AG10803 (cell line): ENCODE measurements at places on chromosomes 5 and 9.

DNA sequence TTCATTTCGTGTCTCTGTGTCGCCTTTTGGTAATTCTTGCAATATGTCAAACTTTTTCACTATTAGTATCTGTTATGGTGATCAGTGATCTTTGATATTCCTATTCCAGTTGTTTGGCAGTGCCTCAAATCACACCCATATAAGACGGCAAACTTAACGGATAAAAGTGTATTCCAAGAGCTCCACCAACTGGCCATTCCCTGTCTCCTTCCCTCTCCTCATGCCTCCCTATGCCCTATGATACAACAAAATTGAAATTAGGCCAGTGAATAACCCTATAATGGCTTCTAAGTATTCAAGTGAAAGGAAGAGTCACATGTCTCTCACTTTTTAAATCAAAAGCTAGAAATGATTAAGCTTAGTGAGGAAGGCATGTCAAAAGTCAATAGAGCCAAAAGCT is 74.8 kb downstream of the CDK5RAP2 start:
- peak; percentile 22 for DNase-seq

GRCh38 chr5:121976979-121977378 is 15.2 kb downstream of the SRFBP1 start:
- DNase-seq: peak; percentile 55

DNA sequence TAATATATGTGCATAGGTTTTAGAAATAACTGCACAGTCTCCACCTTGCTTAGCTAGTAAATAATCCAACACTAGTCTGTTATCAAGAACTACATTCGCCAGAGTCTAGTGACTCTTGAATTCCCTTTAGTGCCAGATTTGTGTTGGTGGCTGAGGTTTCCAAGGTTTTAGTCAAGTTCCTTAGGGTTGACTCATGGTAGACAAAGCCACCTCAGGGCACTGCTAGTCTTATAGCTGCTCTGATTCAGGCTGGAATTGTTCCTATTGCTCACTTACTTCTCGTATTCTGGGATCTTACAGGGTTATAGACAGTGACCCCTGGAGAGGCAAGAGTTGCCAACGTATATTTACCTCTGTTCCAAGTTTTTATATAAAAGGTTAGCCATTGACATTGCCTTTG is 1369.8 kb upstream of the CDH9 start:
- peak; percentile 0 for DNase-seq

GRCh38 chr9:34505370-34506120 is 17.2 kb downstream of the ENHO start:
- peak; percentile 11 for DNase-seq

GRCh38 chr9:122456123-122456522 is 21.6 kb downstream of the OR1J1 start:
- DNase-seq: no peak

DNA sequence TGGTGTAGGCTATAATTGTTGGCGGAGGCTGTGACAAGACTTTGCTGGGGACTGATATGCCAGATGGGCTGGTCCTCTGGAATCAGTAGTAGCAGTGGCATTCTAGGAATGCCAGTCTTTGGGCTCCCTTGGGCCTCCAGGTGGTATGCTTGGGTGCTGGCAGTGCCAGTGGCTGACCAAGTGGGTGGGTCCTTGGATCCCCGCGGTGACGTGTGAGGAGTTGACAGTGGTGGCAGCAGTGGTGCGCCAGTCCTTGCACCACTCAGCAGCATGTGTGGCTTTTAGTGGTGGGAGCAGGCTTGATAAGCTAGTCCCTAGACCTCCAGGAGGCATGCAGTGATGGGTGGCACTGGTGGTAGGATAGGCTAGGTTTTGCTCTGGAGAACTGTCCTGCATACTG is 63.9 kb downstream of the UNC13B start:
- DNase-seq: no peak

GRCh38 chr9:136119061-136119882 is 597 bp upstream of the TMEM250 start:
- peak; percentile 54 for DNase-seq

- DNase-seq: no peak
Observed at GRCh38 chr9:94881940-94882339, 155.4 kb downstream of the AOPEP start.

DNA sequence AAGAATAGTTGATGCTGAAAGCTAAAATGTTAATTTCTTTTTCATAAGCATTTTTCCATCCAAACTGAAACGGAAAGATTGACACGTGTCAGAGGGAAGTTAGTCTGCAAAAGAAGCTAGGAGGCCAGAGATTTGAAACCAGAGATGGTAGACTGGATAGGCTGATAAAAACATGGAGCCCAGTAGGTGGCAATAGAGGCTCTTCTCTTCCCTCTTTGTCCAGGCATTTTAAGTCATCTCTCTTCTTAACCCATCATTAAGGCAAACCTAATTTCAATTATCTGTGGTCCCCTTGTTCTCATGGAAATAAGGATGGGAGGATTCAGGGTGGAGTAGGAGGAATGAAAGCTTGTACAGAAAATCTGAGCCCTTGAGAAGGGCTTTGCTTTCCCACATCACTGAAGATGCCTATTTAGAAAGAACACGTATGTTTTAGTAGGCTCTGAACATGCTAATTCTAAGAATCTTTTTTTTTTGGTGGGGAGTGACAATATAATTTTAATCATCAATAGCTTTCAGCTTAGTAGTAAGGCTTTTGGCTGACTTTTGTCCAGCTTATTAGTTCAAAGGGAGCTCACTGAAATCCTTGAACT is 66.6 kb downstream of the ZNF474 start:
- DNase-seq: peak; percentile 61

- no peak for DNase-seq
Observed at GRCh38 chr5:35533156-35533555, 84.5 kb upstream of the SPEF2 start.

- DNase-seq: no peak
Observed at GRCh38 chr5:139361835-139362429, 20.3 kb downstream of the PAIP2 start.

DNA sequence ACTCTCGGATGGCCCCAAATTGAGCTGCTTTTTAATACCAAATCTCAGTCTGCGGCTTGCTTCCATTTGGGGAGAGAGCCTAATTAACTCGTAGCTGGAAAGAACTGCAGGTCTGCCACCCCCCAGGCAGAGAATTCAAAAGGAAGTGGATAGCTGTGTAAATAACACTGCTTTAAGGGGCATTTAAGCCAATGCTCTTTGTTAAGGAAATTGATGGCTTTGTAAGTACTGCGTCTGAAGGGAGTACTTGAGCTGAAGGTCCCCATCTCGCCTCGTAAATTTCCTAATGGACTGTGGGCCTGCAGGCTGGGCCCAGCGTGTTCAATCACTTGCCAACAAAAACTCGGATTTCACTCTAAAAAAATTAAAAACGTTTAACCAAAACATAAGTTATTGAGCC is 132.7 kb downstream of the PAPPA start:
- DNase-seq: no peak

DNA sequence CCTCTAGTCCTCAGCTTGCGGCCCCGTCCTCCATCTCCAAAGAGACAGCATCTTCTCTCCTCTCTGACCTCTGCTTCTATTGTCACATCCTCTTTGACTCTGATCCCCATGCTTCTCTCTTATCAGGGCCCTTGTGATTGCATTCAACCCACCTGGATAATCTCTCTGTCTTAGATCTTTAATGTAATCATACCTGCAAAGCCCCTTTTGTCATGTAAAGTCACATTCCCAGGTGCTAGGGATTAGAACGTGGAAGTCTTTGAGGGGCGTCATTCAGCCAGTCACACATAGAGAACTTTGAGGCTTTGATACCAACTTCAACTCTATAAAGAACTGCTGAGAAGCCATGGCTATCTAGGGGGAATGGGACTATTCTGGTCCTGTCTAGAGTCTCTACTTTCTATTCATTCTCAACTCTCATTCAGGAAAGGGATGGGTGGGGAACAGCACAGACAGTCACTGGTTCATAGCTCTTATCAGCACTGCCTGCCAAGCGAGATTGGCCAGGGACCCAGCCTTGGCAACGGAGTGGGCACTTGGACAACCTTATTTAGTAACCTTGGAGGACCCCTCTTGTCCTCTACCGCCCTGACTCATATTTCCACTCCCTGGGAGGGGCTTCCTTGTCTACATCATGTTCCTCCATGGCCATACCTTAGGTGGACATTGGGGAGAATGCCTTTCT is 29.0 kb downstream of the TAS2R1 start:
- no peak for DNase-seq

DNA sequence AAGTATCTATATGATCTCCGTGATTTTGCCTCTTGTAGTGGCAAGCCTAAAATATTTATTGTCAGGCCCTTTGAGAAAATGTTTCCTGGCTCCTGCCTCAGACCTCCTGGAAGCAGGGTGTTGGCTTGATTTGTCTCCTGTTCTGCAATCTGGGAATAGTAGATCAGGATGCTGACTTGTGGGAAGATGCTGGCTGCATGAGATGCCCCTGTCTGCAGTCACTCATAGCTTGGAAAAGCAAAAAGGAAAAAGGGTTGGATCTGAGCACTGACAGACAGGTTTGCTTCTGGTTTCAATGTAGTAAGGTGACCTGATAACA is 16.7 kb downstream of the TJP2 start:
- no peak for DNase-seq

GRCh38 chr5:113574417-113574816 is 60.9 kb downstream of the YTHDC2 start:
- peak; percentile 73 for DNase-seq

DNA sequence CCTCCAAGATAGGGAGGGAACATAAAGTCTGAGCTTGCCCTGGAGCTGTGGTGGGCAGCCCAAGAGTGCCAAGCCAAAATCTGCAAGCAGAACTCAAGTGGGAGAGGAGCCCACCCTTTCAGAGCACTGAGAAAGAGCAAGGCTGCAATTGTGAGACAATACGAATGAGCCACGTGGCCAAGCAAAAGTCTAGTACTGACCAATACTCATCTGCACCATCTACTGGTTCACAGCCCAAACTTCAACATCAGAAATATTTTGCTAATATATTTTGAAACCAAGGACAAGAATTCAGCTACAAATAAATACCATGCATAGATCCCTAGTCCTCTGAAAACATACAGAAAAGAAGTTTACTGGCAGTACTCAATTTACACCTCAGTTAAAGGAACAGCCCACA is 696.2 kb upstream of the COX7C start:
- no peak for DNase-seq

GRCh38 chr5:58933891-58934628 is 351.2 kb downstream of the RAB3C start:
- DNase-seq: no peak

GRCh38 chr5:103512500-103512899 is 50.1 kb downstream of the NUDT12 start:
- DNase-seq: peak; percentile 12

DNA sequence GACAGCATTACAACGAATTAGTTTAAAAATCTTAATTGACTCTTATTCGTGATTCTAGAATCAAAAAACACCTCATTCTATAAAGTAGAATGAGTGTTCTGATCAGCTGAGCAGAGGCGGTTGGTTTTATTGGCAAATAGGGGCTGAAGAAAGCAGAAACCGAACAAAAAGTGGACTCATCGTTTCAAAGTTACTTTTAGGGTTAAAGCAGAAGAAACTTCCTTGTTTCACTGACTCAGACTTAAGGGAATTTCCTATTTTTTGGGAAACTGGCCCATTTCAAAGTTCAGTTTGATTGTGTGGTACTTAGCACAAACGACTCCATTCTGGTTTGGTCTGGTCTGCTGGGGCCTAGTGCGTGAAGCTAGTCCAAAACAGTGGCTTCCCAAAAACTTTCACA is 862 bp upstream of the NDUFB6 start:
- DNase-seq: no peak

DNA sequence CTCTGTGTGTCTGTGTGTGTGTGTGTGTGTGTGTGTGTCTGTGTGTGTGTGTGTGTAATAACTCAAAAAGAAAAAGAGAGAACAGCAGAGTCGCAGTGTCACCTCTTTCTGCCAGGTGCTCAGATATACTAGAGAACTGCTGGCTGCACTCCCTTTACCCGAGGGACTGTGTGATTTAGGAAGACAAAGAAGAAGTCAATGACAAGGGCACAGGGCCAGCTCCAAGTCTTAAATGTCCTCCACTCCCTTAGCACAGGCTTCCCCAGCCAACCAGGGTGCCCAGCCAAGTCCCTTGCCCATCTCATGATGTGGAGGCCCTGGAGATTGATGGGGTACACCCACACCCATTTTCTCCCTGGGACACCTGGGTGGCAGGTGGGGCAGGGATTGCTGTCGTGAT is 8.7 kb downstream of the CCNJL start:
- no peak for DNase-seq

DNA sequence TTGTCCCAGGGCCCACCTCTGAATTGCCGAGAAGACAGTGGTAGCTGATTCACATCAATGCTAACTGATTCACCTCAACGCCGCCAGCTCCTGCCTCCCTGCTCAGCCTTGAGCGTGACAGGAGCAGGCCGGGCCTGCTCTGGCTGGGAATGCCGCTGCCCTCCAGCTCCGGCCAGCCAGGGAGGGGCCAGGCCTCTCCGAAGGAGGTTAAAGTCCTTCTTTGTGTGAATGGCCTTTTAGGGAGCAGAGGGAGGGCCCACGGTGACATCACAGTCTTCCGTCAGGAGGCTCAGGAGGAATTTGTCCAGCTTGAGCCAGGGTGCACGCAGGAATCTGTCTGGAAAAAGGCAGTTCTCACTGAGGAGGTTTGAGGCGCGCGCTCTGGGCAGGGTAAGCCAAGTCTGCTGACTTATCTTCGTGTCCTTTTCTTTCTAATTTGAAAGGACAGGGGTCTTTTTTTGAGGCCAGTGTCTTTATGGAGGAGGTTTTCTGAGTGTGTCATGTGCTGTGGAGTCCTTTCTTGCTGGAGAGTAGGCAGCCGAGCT is 82.7 kb downstream of the C9orf152 start:
- DNase-seq: peak; percentile 91

DNA sequence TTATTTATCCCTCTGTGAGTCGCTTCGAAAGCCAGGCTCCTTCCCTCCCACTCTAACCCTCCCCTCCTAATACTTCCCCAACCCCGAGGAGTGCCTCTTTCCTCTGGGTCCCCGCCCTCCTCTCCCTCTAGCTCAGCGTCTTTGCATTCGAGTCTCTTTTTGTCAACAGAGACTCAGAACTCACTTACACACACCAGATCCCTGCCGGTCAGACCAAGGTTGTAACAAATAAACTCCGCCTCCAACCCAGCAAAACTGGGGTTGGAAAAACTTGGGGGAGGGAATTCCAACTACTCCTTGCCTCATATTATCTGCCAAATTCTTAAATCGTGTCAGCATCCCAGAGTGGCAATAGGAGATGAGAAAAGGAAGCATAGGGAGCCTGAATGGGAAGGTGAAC is at the start of gene HTR1A:
Gene HTR1A, minus strand, starts transcription at position 167 of the 400 bp plus-strand sequence. CDS start 726 bp downstream, outside the sequence.
- no peak for DNase-seq

DNA sequence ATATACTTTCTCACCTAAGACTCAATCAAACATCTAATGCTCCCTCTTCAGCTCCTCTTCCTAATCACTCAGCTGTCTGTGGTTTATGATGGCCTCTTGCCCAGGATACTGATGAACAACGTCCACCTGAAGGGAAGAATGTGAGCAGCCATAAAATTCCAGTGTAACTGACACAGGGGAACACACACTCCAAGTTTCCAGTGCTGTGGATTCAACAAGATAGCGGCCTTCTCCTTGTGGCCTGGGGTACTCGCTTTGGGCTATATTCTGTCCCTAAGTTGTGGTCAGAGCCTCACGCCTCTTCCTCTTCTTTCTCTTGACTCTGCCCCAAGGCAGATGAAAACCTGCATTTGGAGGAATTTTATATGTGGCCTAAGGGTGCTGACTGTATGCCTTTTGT is 11.7 kb downstream of the B4GALT1 start:
- no peak for DNase-seq
